ENCODE measurements at places on chromosomes 6 and 20.

DNA sequence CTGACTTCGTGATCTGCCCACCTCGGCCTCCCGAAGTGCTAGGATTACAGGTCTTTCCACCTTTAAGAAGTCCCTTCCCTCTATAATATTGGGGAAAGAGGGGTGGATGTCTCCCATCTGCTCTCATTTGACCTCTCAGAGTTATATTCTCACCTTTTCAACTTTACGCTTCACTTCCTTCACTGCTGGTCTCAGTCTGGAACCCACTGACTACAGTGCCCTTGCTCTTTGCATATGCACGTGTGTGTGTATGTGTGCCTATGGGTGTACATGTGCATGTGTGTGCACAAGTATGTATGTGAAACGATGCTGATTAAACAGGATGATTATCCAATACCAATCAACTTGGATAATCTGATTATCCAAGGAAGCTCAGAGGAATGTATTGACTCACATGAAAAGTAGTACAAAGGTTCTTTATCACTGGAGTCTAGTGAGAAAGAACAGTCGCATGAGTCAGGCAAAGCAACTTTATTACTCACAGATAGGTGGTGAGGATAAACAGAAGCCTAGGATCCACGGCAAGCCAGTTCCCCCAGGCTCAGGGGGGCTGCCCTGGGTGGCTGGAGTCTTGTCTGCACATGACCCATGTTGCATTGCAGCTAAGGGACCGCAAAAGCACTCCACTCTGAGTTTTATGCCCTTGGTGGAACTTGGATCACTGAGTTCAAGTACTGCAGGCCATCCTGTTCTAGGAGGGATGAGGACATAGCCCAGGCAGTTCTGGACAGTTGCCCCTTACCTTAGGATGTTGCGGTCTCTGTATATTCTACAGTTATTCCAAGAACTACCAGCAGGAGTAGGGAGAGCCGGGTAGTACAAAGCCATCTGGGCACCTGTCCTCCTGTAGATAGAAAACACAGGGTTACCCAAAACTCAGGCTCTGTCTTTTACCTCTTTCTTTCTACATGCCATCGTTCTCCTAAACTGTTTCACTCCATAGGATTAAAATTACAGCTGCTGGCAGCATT is 50.9 kb downstream of the SNRNP48 start:
- no peak for DNase-seq

- DNase-seq, result no peak
Measured at GRCh38 chr20:1263853-1264252, 2.2 kb upstream of the SNPH start.

GRCh38 chr6:13765570-13765969 is 48.8 kb downstream of the MCUR1 start:
- DNase-seq, result no peak

DNA sequence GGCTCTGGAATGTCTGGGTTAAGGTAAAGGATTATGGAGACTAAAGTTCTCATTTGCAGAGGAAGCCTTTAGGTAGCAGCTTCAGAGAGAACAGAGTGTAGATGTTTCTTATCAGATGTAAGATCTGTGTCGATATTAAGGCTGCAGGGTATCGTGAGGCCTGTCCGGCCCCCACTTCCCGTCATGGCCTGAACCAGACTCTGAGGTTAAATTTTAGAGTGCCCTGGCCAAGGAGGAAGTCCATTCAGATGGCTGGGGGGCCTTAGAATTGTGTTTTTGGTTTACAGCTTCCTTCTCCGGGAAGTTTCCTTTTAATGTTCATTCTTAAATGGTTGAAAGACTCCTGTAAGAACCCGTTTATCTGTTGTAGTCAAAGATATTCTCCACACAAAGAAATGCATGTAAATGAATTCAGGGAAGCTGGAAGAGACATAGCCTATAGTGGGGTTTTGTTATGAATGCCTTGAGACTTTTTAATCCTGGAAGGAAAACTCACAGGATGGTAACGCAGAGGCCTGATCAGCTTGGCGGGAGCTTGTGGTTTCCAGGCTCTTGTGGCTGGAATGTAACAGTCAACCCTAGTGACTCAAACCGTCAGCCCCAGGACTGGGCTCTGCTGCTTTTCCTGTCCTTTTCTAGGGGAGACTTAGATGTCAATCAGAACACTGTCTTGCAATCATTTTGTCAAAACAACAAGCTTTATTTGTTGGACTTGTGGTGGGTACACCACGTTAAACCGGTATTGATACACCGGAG is 34.7 kb downstream of the KIF25 start:
- DNase-seq, result no peak

DNA sequence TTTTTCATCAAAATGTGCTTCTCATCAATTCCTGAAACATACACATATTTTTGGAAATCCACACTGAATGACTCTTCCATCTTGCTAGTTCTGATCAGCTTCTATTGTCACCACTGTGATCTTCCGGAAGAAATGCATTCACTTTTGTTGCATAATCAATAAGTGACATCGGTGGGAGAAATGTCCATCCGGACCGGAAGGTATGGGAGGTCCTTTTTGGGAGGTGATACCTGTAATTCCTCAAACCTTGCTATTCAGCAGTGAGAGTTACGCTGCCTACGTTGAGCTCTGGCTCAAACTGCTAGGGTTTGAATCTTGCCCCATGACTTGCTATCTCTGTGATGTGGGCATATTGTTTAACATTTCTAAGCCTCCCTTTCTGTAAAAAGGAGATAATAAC is 16.6 kb upstream of the TFB1M start:
- no peak for DNase-seq
